ENCODE measurements at places on chromosomes 6 and 20.

- DNase-seq: no peak
Observed at GRCh38 chr20:17538517-17539170, 7.5 kb upstream of the BFSP1 start.

DNA sequence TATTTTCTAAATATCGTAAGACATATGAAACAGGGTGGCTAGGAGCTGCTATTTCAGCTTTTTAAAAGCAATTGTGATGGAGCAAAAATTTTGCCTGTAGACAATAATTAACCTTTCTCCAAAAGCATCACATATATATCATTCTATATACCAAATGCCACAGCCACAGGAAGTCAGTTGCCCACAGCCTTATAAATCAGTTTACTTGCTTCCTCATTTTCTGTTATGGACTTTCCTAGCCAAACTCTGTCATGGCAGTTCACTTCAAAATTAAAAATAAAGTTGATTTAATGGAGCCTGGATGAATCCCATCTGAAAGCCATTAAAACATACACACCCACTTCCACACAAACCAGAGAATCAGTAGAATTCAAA, 93.4 kb upstream of the NHSL1 start:
- no peak for DNase-seq

GRCh38 chr6:134740027-134740373, 209.9 kb downstream of the ALDH8A1 start:
- no peak for DNase-seq

DNA sequence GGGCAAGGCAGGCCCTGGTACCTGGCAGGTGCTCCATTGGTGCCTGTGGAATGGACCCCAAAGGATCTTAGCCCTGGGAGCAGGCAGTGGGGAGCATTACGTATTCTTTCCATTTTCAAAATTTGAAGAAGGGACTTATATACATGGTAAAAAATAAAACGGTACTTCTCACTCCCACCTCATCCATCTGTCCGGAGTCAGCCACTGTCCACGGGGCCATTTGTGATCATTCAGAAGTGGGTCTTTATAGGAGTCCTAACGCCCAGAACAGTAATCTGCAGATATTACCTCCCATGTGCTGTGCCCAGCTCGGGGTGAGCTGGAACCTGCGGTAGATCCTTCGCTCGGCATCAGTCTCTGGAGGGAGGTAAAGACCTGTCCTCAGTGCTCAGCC, 110.4 kb downstream of the SYCP2 start:
- no peak for DNase-seq

DNA sequence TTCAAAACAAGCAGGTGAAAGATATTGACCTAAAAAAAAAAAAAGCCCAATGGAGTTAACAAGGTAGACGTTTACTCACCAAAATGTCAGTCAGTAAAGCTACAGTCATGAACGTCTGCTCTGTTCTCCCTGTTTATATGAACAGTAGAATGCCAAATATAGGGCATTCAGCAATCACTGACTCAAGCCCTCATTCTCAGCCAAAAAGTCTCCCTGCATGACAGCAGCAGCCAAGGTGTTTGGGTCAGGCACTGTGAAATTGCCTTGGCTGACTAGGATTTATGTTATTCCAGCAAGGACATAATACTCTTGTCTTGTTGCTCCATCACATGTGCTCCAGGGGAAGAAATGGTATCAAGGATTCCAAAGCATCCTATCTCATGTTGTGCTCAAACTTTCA, 194.7 kb upstream of the RSPO3 start:
- no peak for DNase-seq

- no peak for DNase-seq
Observed at GRCh38 chr6:92710048-92710447, 709.3 kb downstream of the EPHA7 start.

DNA sequence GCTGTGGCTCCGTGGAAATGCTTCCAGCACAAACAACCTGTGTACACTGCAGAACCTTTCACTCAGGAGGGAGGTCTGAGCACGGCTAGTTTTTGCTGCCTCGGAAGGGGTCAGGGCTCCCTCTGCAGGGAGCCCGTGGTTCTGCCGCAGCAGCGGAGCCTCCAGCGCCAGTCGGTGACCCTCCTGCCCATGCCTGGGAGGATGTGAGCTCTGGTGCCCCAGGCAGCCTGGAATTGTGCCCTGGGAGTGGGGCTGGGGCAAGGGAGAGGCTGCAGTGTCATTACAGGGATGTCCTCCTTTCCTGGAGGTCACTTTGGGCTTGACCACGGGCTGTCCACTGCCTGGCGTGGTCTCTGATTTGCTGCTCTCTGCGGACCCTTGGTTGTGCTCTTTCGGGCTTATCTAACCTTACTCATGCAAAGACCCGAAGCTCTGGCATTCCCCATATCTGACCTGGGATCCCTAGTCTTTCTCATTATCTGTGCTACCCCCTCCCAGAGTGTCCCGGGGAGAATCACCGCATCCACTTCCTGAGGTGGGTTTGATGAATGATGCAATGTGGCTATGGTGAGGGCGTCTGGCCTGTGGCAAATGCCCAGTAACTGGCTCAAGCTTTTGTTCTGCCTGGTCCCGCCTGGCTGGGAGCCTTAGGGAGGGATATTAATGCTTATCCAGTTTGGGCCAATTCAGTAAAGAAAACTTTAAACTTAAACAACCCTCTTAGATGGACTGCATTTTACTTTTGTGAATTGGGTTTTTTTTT, 59.6 kb upstream of the TAGAP start:
- peak; percentile 84 for DNase-seq

DNA sequence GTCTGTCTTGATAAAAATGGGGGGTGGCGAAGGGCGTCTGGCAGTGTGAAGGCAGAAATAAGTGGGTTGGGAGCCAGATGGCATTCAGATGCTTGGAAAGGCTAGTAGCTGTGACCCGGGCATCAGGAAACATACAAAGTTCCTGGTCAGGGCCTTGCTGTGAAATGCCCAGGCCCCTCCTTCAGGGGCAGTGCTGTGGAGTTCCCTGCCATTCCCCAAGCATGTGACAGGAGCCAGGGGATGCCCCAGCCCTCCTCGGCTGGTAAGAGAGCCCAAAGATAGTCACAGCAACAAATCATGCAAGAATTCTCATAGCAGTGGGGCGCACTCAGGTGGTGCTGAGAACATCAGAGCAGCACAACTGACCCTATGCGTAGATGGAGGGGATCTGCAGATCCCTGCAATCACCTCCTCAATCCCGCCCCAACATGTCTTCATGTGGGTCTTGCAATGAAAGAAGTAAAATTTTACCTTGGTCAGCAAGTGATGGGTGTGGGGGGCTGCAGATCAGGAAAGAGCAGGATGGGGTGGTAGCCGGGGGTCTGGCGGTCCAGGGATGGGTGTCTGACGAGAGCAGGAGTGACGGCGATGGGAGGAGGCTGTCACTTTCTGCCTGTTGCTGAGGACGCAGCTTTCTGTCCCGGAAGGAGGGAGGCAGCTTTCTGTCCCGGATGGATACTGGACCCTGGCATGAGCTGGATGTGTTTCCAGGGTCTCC, 39.5 kb downstream of the SLC22A1 start:
- DNase-seq: no peak

DNA sequence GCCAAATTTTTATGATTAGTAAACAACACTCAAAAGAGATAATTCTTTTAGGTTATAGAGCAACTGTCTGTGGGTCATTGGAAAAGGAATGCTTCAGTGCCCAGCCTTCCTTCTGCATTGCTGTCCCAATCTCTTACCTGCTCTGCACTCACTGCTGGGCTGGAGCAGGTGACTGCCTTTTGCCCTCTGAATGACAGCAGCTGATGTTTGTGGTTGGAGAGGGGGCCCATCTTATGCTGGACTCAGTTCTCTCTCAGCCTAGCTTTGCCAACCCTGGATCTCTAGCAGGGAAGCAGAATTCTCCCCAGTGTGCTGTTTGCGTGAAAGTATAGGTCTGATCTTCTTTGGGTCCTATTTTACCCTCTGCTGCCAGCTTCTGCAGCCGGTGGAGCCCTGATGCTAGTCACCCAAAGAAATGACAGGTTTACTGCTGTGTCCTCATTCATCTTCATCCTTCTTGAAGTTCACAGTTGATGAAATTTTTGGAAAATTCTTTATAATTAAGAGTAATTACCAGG, 193.5 kb downstream of the ARID1B start:
- DNase-seq: no peak

DNA sequence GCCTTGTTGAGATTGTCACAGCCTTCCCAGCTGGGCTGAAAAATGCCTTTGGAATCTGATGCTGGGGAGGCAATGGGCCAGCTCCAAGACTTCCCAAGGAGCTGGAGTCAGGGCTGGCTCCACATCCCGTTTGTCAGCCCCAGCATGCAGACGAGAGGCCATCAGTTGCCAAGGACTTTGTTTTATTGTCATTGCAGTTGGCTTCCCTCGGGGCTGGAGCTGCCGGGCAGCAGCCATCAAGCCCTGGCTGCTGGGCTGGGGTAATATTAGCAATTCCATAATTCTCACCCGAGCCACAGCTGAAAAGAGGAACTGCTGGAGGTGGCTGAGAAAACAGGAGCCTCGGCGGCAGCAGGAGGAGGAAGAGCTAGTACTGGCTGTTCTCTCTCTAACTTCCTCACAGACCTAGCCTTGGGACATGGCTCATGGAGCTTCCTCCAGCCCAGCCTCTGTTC, 182.5 kb downstream of the CDC5L start:
- DNase-seq: no peak

- no peak for DNase-seq
Observed at GRCh38 chr6:5497896-5498578, 236.7 kb downstream of the FARS2 start.

All from CD4-positive, alpha-beta T cell treated with Interleukin-6 at 100 ng/mL for 8 hours (primary cell).